ENCODE measurements at places on chromosomes 16 and 17. TPM values are rescaled to one million over a fixed set of nuclear protein-coding genes. Genes with fewer than 3 reads are reported as not detected.
A peak's percentile ranks its signal among the peaks of the same experiment; 100 is the strongest.

The PCGF2 gene
- total RNA-seq = 6.1 TPM

The WNT9B gene
- total RNA-seq = not detected

DNA sequence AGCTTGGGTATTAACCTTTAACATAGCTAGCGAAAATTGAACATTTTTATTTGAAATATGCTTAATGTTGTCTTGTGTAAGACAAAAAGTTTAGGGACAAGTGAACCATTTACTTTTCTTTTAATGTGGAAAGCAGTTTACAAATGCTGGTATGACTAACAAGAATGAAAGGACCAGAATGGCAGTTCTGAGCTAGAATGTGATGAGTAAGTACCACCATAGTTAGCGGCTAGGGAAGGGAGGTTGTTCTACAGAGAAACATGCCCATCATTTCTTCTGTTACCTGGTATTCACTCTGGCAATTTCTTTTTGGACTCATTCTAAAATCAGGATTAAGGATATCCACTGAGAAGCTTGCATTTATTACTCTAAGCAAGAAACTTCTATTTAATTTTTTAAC, 121.1 kb downstream of the WWOX start:
- no peak for DNase-seq

DNA sequence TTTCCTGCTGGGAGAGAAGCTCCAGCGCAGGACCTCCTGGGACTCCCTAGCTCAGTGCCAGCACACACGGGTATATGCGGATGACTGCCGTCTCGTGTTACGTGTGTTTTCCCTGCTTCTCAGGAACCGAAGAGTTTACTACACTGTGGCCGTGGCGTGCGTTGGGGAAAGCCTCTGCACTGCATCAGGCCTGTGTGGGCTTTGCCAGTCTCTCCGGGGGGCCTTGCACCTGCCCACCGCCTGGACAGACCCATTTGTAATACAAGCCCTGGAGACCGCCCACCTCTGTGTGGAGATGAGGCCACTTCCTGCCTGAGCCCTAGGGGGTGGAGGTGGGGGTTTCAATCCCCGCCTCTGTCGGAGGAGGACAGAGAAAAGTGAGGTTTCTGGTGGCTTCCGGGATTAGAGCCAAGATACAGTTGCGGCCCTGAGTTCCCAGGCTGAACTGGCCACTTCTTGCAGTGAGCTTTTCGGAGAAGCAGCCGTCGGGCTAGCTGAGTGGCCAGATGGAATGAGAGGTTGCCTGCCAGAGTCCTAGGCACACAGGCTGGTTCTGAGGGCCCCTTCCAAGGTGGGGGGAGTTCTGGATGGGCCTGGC, 43.4 kb upstream of the GSE1 start:
- no peak for DNase-seq

DNA sequence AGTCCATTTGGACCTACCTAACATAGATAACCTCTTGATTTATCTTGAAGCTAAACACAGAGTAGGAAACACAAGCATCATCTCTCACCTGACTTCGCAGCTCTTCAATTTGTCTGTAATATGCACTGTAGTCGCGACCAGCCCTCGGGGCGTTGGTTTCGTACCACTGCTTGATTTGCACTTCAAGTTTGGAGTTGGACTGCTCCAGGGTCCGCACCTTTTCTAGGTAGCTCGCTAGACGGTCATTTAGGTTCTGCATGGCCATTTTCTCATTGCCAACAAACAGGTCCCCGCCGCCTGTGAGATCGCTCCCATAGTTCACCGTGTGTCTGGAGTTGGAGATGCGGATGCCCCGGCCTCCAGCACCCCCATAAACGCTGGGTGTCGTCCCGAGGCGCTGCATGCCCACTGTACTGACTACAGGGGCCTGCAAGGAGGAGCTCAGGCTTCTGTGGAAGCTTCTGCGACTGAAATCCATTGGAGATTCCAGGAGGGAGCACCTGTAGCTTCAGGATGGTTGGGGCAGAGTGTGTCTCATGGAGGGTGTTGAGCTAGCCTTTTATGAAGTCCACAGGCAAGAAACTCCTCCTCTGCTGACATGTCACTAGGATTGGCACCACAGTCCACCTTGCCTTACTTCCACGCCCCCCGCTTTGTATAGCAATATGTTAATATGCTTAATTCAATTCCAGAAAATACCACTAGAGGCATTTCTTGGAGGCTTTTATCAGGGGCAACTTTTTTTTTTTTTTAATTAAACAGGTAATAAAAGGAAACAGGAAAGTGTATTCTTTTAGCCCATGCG, at the start of gene KRT20:
Gene KRT20 (minus strand): TSS at position 535 of the 805 bp plus-strand sequence. CDS start 57 bp downstream, at position 478.
- DNase-seq = no peak

GRCh38 chr16:57807968-57808528, 5.8 kb upstream of the KIFC3 start:
- peak; percentile 90 for DNase-seq

Measured in sigmoid colon (tissue), 7 donors.